ENCODE measurements at places on chromosomes 11 and 22.

DNA sequence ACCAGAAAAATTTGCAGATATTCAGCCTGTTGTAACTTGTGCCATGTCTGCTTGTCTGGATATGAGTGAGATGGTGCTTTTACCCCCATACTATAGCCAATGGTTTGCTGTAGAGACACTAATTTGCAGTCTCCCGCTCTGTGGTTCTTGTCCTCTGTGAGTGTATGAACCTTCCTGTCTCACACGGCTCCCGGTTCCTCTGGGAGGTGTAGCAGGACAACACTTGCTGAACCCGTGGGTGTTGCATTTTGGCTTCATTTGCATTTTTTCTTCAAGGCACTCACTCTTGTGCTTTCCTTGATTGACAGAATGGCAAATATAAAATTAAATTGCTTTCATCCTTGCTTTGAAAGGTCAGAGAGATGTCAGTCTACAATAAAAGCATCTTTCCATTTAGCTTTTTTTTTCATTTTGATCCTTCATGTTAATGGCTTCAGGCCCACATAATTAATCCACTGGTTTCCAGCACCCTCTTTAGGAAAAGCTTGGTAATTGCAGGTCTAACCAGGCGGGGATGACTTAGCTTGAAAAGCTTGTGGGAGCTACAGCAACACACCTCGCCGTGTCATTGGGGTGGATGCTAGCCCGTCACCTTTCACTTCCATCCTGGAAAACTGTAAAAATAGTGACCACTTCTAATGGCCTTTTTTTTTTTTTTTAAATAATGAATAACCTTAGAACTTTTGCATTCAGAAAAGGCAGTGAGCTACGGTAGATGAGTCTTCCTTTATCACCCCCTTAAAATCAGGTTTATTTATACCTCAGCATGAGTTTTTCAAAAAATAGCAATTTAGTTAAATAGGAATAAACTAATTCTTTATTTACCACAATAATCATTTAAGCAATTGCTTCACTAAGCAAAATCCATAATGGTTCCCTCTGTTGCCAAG is 27.4 kb upstream of the ST14 start:
- no peak for DNase-seq

GRCh38 chr11:126879516-126879915 is 121.1 kb downstream of the KIRREL3 start:
- DNase-seq: no peak

DNA sequence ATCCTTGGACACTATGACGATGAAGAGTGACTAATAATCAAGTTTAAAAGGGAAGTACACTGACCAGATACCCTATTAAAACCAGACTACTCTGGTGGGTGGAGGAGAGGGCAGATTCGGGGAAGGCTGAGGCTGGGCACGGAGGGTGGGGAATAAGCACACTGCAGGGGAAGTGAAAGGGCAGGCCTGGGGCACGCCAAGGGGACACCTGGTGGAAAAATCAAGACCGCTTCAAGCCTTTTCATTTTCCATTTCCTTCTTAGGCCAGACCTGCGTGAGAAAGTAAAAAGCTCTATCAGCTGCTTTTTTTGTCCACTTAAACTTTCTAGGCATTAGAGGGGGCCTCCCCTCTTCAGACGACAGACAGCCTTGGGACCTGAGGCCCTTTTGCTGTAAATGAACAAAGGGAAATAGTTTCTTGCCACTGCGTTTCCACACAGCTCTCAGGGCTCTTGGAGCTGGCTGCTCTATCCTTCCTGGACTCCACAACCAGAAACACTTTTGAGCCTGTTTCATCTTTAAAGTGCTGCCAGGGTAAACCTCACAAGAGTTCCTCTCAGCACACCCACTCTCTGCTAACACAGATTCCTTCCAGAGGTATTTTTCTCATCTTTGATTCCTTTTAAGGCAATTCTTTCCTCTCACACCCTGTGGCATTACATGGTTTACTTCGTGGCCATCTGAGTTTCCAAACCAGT is 25.0 kb upstream of the SERPIND1 start:
- no peak for DNase-seq

GRCh38 chr11:48109046-48109666 is 107.5 kb upstream of the OR4B1 start:
- DNase-seq: no peak

DNA sequence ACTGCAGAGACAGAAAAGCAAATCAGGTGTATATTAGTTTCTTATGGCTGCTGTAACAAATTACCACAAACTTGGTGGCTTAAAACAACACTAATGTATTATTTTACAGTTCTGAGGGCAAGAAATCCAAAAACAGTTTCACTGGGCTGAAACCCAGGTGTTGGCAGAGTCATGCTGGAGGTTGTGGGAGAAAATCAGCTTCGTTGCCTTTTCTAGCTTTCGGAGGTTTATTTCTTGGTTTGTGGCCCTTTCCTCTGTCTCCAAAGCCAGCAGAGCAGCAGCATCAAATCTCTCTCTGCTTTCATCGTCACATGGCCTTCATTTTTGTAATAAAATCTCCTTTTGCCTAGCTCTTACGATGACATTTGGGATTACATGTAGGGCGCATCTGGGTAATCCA is 33.0 kb upstream of the OR6M1 start:
- DNase-seq: no peak

GRCh38 chr11:69051381-69052342 is 2.9 kb downstream of the TPCN2 start:
- DNase-seq: no peak

GRCh38 chr11:128053981-128054931 is 533.1 kb downstream of the ETS1 start:
- DNase-seq: no peak

DNA sequence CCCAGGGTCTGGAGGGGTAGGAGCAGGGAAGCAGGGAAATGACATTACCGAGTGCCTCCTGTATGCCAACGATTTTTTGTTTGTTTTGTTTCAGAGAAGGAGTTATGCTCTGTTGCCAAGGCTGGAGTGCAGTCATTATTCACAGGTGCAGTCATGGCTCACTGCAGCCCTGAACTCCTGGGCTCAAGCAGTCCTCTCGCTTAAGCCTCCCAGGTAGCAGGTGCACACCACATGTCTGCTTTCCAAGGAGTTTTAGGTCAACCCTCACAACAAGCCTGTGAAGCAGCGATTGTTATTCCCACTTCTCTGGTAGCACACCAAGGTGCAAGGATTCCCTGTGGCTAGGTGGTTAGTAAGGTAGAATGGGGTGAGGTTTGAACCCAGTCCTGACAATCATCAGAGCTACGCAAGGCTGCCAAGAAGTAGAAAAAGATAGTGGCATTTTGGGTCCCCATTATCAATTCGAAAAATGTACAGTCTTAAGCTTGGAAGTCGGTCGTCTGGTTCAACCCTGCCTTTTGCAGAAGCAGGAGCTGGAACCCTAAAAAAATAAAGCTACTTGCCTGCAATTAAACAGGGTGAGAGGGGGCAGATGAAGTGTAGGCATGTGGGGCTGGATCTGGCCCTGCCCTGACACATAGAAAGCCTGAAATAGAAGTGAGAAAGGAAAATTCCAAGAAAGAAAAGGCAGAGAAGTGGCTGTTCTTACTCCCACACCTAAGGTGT is 9.1 kb downstream of the UCP3 start:
- DNase-seq: no peak

- no peak for DNase-seq
Measured at GRCh38 chr11:6646918-6647679, 8.5 kb downstream of the DCHS1 start.

DNA sequence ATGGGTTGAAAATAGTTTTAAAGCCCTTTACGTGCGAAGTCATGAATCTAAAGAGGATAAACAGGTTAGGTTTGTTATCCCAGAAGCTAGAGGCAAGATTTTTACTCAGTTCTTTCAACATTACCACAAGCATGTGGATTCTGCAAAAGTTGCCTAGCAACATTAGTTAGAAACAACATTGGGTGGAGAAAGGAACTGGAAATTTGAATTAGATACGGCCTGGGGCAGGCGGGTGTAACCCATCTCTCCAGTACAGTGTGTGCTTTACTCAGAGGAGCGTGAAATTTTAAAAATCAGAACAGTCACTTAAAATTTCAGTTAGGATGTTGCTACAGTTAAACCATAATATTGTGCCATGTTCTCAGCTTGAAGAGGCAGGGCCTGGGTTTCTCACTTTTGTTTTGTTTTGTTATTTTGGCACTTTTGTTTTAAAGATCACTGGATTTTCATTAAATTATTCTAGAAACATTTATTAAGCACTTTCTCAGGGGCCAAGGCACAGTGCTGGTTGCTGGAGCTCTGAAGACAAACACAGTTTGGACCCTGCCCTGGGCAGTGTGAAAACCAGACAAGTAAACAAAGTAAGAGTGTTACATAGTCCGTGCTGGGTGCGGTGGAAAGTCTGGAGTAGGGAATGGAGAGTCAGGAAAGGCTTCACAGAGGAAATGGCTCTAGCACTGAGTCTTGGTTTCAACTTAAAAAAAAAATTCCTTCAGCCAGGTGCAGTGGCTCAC is 4.4 kb upstream of the WEE1 start:
- no peak for DNase-seq

DNA sequence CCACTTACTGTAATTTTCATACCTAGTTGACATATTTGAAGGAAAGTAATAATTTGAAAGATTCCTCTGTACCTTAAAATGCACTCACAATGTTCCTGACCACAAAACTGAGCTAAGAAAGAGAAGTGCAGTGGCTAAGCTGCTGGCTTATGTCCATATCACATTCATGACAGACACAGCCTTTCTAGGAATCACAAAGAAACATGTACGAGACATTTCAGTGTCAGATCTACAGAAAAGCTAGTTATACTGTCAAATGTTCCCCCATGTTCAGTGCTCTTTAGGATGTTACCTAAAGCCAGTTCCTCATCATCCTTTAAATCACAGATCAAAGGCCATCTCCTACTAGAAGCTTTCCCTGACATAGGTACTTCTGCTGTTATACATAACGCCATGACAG is 142.2 kb upstream of the C11orf58 start:
- no peak for DNase-seq

GRCh38 chr11:36056160-36056751 is 112.4 kb downstream of the LDLRAD3 start:
- DNase-seq: no peak

DNA sequence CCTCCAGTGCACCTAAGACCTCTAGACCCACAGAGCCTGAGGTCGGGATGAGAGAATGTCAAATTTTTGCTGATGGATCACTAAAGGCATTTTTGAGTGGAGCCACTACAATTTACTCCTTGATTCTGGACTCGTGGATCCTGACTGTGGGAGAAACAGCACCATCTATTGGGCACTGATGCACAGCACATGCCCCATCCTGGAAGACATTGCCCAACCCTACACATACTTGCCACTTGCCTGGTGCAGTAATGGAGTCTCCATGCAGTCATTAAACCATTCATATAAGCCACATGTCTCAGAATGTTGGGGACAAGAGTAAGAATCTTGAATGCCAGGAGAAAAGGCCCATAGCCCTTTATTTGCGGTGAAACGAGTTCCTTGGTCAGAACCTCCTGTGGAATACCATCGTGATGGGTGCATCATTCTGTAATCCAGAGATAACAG is 103.9 kb downstream of the GGTLC2 start:
- DNase-seq: no peak

DNA sequence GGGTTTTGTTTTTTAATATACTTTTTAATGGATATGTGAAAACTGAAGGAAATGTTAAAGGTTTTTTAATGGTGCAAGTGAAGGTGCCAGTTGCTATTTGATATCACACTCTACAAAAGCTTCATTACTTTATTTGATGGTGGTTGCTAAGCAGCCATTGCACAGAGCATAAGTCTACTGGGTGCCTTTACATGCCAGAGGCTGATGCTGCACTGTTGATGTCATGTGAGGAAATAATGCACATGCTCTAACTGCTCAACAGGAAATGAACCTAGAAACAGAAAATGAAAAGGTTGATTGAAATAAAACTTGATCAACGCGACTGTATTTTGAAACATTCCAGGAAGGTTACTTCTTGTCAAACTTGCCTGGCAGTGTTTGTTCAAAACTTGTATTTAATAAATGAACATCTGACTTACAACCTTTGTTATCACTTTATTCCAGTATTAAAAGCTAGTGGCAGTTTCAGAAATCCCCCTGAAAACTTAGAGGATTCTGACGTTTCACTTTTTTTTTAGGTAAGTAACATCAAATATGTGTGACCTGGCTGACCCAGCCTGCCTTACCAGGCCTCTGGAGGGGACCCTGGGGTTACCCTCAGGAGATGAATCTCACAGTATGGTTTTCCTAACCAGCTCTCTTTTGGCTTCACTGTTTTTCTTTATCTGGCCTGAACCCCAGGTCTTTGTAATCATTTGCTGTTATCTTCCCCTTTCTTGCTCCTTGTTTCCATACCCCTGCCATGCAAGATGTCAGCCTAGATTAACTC is 2.4 kb upstream of the ATP5MG start:
- peak; percentile 37 for DNase-seq

DNA sequence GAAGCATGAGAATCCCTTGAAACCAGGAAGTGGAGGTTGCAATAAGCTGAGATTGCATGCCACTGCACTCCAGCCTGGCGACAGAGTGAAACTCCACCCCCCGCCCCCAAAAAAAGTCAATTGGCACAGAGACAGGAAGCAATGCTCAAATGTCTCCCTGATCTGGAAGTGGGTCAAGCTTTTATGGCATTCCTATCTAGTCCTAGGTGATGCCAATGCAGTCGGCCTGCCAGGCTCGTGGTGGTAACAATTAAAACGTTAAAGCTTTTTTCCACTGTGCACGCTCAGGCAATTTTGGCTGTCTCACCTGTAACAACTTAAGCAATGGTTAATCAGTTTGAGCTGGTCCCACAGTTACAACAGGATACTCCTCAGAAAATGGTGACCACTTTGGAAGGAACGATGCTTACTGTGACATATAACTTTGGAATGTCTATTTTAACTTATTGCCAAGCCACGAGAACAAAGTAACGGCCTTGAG is 18.9 kb upstream of the PISD start:
- DNase-seq: no peak

GRCh38 chr22:20761536-20761935 is 12.4 kb upstream of the SERPIND1 start:
- no peak for DNase-seq

DNA sequence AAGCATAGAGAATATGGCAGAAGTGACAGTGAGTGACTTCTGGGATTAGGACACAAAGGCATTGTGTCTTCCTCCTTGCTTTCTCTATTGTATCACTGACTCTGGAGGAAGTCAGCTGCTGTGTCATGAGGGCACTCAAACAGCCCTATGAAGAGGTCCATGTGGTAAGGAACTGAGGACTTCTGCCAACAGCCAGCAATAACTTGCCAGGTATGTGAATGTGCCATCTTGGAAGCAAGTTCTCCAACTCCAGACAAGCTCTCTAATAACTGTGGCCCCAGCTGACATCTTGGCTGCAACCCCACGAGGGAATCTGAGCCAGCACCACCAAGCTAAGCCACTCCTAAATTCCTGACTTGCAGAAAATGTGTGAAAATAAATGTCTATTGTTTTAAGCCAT is 83.6 kb upstream of the ZBED5 start:
- DNase-seq: no peak

DNA sequence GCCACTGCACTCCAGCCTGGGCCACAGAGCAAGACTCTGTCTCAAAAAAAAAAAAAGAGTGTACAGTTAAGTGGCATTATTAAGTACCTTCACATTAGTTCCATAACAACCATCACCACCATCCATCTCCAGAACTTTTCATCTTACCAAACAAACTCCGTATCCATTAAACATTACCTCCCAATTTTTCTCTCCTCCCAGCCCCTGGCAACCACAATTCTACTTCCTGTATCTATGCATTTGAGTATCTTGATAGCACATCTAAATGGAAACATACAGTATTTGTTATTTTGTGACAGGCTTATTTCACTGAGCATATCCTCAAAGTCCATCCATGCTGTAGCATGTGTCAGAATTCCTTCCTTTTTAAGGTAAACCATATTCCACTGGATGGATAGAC is 46.8 kb downstream of the DGCR2 start:
- no peak for DNase-seq

GRCh38 chr11:115919341-115920091 is 415.3 kb upstream of the CADM1 start:
- no peak for DNase-seq

GRCh38 chr11:789943-790342 is at the start of gene CEND1:
TSS of gene CEND1 (minus strand) at chr11:790090. CDS start at chr11:788576, 1,514 bp downstream.
- DNase-seq: peak; percentile 17
